ENCODE measurements at places on chromosomes 12 and 14. TPM values are rescaled to one million over a fixed set of nuclear protein-coding genes. Genes with fewer than 3 reads are reported as not detected.

GRCh38 chr14:103856105-103856504 lies 8.7 kb upstream of the PPP1R13B start:
- no peak for DNase-seq

- DNase-seq, result no peak
These were observed 187.5 kb upstream of the RTL1 start for GRCh38 chr14:101090976-101091375.

GRCh38 chr14:93888995-93889394 lies 38.1 kb upstream of the FAM181A start:
- DNase-seq, result no peak

GRCh38 chr12:92717202-92717601 lies 14.4 kb downstream of the PLEKHG7 start:
- no peak for DNase-seq

DYRK2 gene
- total RNA-seq, result 34.9 TPM

MAGOHB gene
- 51.9 TPM for total RNA-seq

- no peak for DNase-seq
These were observed 39.9 kb downstream of the TMTC1 start for GRCh38 chr12:29743801-29744200.

GRCh38 chr14:22721213-22721612 lies 45.3 kb upstream of the OXA1L start:
- no peak for DNase-seq

DNA sequence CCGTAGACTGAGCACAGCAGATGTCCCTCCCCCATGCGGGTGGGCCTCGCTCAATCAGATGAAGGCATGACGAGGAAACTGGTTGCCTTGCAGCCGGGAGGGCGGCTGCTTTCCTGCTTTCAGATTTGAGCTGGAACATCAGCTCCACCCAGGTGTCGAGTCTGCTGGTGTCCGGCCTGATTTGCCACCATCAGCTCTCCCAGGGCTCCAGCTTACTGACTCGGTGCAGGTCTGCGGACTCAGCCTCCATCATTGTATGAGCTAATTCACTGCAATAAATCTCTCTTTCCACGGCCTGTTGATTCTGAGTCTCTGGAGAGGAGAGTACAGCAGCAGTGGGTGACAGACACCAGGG lies 156.2 kb downstream of the KIF26A start:
- no peak for DNase-seq

DNA sequence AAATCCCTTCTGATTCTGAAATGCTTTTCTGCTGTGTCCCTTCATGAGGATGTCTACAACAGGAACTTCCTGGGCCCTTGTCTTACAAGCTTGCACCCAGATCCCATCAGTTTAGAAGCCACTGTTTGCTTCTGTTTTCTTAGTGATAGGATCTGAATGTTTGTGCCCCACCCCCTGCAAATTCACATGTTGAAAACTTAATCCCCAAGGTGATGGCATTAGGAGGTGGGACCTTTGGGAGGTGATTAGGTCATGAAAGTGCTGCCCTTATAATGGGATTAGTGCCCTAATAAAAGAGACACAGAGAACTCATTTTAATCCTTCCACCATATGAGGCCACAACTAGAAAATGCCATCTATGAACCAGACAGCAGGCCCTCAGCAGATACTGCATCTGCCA lies 36.0 kb upstream of the GNPNAT1 start:
- no peak for DNase-seq

DNA sequence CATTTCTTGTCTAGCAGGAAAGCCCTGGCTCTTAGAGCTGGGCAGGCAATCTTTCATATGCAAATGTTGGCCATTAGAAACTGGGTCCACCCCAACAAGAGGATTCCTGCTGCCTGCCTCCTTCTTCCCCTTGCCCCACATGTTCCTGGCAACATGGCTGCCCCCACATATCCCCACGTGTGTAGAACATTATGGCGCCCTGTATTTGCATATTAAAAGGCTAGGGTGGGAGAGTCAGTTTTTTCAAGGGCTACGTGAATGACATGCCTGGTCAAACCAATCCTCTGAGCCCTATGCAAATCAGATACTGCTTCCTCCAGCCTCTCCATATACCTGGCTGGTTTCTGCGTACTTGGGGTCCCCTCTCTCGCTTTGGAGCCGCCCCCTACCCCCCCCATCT lies 514.0 kb downstream of the FUT8 start:
- DNase-seq, result no peak

- no peak for DNase-seq
These were observed 446.1 kb downstream of the ZFP36L1 start for GRCh38 chr14:68346556-68347343.

PPP4R4 gene
- total RNA-seq, result 9.6 TPM

AHNAK2 gene
- total RNA-seq, result 2.0 TPM

DNA sequence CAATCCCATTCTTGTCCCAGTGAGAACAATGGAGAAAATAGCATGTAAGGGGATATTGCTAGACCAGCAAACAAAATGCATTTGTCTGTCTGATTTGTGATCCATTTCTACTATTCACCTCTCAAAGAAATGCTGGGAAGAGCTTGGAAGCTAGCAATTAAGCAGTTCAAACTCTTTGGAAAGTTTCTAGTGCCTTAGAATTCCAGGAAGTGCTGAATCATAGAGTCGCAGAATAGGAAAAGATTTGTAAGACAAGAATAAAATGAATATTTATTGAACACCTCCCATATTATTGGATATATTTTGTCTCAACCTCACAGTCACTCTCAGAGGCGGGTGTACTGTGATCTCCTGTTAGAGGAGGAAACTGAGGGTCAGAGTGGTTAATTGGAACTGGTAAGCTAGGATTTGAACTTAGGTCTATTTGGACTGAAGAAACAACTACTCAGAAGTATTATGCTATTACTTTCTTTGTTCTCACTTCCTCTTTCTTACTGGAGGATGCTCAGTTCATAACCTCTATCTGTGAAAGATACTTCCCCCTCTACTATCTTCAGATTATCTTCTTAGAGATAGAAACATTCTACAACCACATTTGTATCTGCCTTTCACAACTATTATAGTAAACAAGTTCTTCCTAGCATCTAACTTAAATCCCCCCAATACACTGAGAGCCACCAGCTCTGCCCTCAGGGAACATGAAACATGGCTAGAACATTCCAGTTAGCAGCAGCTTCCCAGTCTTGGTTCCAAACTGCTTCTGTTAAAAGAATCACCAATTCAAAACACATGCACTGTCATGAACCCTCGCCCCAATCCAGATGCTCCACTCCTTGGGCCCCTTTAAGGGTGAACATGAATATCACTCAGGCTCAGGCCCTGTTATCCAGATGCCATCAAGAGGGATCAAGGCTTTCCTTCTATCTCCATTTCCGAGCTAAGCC lies 64.2 kb downstream of the DRAM1 start:
- DNase-seq, result no peak

CDC42BPB gene
- 87.9 TPM for total RNA-seq

NKX2-1 gene
- not detected for total RNA-seq

BDKRB2 gene
- 0.13 TPM for total RNA-seq

DNA sequence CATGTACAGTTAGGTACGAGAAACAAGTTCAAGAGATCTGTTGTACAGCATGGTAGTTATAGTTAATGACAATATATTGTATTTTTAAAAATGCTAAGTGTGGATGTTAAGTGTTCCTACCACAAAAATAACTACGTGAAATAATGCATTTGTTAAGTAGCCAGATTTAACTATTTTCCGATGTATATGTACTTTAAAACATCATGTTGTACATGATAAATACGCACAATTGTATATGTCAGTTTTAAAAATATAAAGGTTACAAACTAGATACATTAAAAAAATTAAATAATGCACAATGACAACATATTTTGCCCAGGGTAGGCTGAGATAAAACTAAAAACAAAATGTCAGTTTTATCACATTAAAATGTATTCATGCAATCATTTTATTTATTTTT lies 285.1 kb upstream of the DCN start:
- DNase-seq, result no peak

- DNase-seq, result no peak
These were observed 190.7 kb upstream of the PPFIA2 start for GRCh38 chr12:81949841-81950308.

GRCh38 chr12:49776413-49776812 lies 35.1 kb downstream of the TMBIM6 start:
- peak; percentile 76 for DNase-seq

GRCh38 chr14:53692451-53692850 lies 264.2 kb downstream of the BMP4 start:
- DNase-seq, result no peak

- no peak for DNase-seq
These were observed 140.2 kb downstream of the FUT8 start for GRCh38 chr14:65552724-65553123.

DNA sequence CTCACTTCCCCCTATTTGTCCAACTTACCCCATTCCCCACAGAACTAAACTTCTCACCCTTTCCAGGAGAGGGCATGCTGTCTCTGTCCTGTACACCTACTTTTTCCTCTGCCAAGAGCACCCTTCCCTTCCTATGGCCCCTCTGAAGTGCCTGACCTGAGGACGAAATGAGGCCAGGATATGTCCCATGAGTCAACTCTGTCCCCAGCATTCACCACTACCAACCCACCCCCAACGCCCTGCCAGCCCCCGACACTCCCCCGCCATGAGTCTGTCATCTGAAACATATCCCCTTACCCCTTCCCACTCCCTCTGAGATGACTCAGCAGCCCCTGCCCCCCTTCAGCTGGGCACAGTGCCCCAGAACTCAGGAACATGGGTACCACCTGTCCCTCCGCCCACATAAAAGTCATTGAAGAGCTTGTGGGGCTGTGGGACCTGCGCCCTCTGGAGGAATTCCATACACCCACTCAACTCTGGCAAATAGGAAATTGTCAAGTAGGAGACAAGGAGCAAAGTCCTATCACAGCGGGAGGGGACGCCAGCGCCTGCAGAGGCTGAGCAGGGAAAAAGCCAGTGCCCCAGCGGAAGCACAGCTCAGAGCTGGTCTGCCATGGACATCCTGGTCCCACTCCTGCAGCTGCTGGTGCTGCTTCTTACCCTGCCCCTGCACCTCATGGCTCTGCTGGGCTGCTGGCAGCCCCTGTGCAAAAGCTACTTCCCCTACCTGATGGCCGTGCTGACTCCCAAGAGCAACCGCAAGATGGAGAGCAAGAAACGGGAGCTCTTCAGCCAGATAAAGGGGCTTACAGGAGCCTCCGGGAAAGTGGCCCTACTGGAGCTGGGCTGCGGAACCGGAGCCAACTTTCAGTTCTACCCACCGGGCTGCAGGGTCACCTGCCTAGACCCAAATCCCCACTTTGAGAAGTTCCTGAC lies 26.3 kb downstream of the ITGA7 start:
- DNase-seq, result peak; percentile 61

SMCO2 gene
- 0.80 TPM for total RNA-seq

All from H1 (cell line).